ENCODE measurements at places on chromosomes 7 and 10.
A peak's percentile ranks its signal among the peaks of the same experiment; 100 is the strongest.

DNA sequence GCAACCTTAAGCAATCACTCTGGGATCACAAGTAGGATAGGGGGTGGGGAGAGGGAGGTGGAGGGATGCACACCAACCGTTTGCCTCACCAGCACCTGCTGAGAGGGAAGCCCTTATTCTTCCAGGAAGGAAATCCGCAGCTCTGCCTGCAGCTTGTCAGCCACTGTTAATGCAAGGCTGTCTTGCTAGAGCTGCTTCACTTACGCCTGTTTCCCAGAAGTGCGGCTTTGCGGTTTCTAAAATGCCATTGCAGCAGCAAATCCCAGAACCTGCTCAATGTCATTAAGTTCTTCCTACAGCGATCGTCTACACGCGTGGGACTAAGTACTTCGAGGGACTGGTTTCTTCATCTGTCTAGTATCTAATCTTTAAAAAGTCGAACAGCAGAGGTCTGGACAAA is 191.1 kb downstream of the ZMYND11 start:
- no peak for DNase-seq

DNA sequence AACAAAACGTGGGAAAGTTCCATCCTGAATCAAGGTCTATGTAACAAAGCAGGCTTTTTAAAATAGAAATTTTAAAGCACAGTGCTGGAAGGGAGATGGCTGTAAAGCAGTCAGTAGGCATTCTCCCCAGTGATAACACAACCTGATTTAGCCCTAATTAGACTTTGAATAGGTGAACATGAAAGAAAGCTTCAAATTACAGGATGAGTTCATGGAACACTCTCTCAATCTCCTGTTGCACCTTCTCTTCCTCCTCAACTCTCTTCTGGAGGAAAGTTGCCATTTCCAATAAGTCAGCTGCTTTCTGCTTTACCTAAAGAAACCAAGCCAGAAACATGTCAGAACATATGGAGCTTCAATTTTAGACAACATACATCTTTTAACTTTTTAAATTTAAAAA is 20.1 kb downstream of the SFR1 start:
- no peak for DNase-seq

DNA sequence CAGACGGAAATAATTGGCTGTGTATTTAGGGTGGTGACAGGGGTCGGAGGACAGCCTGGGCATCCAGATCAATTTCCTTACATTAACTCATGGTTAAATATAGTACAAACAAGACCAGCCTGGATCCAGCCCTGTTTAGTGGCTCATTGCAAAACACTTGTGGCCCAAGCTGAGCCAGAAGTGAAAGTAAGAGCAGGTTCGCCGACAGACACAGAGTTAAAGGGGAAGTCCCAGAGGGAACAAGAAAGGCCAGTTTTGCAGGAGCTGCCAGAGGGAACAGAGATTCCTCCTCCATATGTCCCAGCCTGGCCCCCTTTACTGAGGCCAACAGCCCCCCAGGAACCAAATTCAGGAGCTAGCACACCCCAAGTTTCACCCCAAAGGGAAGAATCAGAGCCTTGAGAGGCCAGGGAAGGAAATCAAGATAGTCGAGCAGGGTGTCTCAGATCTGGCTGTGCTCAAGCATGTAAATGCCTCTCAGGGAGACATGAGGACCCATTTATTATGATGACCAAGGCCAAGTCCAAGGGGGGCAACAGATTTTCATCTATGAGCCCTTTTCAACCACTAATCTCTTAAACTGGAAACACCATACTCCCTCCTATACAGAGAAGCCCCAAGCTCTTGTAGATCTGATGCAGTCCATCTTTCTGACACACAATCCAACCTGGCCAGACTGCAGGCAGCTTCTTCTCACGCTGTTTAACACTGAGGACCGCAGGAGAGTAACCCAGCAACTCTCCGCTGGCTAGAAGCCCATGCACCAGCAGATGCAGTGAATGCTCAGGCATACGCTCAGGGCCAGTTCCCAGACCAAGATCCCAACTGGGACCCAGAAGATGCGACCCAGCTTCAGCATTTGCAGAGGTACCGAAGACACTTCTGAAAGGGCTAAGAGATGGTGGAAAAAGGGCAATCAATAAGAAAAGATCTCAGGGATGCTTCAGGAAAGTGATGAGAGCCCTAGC is 15.9 kb upstream of the ADCK2 start:
- no peak for DNase-seq

GRCh38 chr7:35657125-35657524 is 37.8 kb downstream of the HERPUD2 start:
- no peak for DNase-seq

DNA sequence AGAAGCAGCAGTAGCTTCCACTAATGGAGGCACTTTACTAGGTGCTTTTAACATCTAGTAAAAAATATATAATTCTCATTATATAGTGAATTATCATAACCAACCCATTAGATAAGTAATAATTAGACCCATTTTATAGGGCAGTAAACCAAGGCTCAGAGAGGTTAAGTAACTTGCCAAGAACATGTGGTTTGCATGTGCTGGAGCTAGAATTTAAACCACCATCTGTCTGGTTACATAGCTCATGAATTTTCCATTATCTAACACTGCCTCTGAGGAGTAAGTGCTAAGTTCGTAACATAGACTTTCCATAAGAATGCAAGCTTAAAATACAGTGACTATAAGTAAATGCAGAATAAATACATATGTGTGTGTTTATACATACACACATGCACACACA is 41.9 kb downstream of the CREB3L2 start:
- DNase-seq: no peak

DNA sequence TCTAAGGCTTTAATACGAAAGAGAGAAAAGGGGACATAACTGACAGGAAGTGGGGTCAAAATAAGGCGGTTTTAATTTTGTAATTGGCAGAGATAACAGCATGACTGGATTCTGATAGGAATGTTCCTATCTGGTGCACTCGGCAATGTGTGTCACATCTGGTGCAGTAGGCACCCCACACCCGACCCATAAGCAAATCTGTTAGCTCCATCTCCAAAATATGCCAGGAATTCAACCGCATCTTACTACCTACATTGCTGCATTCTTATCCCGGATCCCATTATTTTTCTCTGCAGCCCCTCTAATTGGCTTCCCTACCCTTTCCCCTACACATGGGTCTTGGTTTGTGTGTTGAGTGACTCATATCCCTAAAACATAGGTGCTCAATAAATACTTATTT is 19.1 kb upstream of the GALNT11 start:
- no peak for DNase-seq

- DNase-seq: peak; percentile 8
Observed at GRCh38 chr10:34109952-34110702, 705.0 kb downstream of the PARD3 start.

DNA sequence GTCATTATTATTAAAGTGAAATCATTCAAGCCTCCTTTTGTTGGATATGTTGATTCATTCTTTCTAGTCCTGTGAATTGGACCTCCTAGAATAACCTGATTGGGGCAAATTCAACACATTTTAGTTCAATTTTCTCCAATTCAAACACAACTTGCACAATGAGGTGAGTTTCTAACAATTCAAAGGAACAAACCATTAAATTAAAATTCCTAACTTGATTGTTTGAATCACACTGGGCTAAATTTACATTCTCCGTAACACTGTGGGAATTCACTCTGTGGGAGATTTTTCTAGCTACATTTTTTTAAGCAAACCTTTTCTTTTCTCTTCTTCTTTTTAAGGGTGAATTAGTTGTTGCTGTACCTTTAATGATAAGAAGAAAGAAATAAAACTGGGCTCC is 68.3 kb upstream of the CABCOCO1 start:
- no peak for DNase-seq

DNA sequence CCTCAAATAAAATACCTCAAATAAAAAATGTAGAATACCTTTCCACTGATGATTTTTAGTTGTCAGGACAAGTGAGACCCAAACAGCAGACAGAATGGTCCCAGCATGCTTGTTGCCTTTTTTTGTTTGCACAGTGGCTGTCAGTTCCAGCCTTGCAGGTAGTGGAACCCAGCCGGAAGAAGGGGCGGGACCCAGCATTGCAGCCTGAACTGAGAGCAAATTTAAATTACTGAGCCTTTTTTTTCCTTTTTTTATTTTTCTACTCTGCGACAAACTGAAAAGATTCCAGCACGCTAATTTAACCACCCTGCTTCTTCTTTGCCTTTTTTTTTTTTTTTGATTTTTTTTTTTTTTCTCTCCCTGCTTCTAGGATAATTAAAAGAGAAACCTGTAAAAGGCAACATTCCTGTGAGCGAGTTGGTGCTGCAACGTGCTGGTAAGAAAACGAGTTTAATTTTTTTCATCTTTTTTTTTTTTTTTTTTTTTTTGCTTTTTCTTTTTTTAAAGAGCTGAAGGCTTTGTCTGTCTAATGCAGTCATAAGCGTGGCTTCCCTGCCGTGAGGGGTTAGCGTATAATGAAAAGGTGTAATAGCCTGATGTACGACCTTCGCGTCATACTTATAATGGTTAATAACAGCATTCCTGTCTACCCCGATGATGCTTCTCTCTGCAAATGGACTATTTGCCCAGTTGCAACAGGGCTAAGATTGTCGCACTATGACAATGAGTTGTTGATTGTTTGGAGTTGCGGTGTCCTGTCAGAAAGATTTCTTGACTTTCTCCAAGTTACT is 555.3 kb upstream of the CELF2 start:
- peak; percentile 10 for DNase-seq

- DNase-seq: no peak
Observed at GRCh38 chr10:114801411-114801813, 20.2 kb upstream of the FHIP2A start.

DNA sequence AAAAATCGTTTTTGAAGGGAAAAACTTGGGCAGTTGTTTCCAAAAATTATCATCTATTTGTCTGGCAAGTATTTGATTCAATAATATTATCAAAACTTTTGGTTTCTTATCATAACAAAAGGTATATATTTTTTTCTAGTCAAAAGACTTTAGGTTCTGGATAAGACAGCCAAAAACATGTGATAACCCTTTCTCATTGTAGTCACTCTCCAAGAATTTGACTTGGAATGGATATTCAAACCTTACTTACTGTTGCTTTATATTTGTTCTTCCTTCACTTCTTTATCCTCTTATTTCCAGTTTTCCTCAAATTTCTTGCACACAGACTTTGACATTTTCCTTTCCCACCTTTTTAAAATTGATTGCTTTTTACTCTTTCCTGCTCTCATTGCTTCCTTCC is 140.9 kb upstream of the FAM3C start:
- DNase-seq: no peak

DNA sequence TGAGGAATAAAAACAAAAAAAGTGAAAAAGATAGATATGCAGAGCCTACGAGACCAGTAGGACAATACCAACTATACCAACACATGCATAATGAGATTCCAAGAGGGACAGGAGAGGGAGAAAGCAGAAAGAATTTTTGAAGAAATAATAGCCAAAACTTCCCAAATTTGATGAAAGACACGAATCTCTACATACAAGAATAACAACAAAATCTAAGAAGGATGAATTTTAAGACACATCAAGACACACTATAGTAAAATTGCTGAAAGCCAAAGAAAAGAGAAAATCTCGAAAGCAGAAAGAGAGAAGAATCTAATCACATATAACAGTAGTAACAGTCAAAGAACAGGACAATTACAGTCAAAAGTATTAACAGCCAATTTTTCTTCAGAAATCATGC is 7.5 kb upstream of the MAT1A start:
- no peak for DNase-seq

- DNase-seq: no peak
Observed at GRCh38 chr10:6365384-6365783, 162.7 kb downstream of the PFKFB3 start.

GRCh38 chr7:12729112-12729511 is 41.7 kb downstream of the ARL4A start:
- DNase-seq: peak; percentile 65

GRCh38 chr10:97498841-97499560 is at the start of gene UBTD1:
UBTD1 (plus strand) TSS chr10:97498924; CDS start chr10:97499204, 280 bp downstream.
- no peak for DNase-seq

GRCh38 chr7:76241141-76241540 is 39.4 kb downstream of the SRRM3 start:
- no peak for DNase-seq

DNA sequence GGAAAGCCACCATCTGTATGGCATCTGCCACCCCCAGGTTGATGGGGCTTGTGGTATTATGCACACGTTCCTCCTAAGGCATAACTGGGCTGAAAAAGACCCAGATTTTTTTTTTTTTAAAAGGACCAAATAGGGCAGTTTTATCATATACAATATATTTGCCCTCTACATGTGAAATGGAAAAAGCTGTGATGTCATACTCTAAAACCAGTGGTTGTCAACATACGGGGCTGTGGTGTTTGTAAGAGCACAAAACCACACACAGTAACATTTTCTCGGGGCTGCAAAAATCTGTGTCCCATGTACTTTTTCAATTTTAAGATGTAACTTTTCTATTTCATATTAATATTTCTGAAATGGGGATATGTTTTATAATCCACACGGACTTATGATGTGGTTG is 34.9 kb downstream of the FAM171A1 start:
- no peak for DNase-seq

GRCh38 chr7:54349229-54349628 is 192.9 kb upstream of the VSTM2A start:
- DNase-seq: no peak

- no peak for DNase-seq
Observed at GRCh38 chr7:152177681-152178404, 152.4 kb downstream of the GALNT11 start.

GRCh38 chr7:47552621-47553020 is 29.3 kb downstream of the TNS3 start:
- no peak for DNase-seq

DNA sequence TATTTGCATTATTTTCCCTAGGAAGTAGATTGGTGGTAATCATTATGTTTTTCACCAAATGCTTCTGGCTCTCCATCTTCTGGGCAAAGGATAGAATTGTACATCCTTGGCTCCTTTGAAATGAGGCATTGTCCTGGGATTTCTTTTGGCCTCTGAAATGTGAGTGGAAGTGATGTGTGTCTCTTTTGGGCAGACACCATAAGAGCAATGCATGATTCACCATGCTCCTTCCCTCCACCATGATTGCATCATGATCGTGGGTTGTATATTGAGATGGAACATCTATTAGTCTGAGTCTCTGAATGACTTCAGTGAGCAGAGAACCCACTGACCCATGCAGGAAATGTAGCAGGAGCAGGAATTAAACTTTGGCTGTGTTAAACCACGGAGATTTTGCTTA is 49.2 kb downstream of the ADRA2A start:
- DNase-seq: no peak
